ENCODE measurements at places on chromosomes 11 and 22.
A peak's percentile ranks its signal among the peaks of the same experiment; 100 is the strongest.

GRCh38 chr22:47175151-47176025 lies 412.9 kb downstream of the TBC1D22A start:
- DNase-seq, result no peak

DNA sequence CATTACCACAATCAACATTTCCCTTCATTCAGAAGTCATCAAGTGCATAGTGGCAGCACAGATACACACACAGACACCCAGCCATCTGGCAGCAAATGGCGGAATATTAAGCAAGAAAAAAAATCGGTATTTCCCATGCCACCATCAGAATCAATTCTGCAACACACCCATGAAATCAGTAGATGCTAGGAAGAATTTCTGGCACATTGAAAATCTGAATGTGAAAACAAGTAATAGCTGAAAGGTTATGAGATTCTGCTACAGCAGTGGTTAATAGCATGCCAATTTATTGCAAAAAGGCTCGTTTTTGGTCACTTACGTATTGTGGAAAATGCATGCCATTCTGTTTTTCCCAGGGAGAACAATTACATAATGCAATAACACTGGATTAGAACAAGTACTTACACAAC lies 91.1 kb downstream of the PICALM start:
- DNase-seq, result no peak

DNA sequence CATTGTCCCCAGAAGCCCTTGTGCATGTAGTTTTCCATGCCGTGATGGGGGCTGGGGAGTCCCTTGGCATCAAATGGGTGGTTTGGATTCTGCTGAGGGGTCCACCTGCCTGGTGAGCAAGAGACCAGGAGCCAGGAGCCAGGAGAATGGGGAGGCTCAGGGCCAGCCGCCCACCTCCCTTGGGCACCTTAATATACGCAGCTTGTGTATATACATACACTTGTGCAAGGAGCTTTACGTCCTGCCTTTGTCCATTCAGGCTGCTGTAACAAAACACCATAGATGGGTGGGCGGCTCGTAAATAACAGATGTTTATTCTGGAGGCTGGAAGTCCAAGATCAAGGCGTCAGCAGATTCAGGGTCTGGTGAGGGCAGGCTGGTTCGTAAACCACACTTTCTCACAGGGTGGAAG lies 62.5 kb downstream of the SMIM38 start:
- DNase-seq, result no peak

DNA sequence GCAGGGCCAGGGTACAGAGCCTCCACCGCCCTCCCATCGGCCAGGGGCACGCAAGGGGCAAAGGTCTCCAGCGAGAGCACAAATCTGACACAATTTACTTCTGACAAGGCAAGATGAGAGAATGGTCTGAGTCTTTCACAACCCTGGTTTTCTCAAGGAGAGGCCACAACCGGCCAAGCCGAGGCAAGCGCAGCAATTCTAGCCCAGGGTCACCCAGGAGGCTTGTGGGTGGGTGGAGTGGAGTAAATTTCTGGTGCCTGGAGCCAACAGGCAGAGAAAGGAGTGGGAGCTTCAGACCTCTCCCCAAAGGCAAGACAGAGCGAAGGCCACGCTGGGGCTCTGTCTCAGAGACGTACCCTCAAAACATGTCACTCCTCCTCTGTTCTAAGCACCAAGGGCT lies 9.3 kb downstream of the LARGE2 start:
- DNase-seq, result no peak

GRCh38 chr11:77346906-77347603 lies 45.6 kb upstream of the GDPD4 start:
- DNase-seq, result no peak

- DNase-seq, result peak; percentile 80
Measured at GRCh38 chr11:72040491-72041363, 39.6 kb downstream of the NUMA1 start.

- DNase-seq, result no peak
Measured at GRCh38 chr11:2846056-2846455, 39.5 kb downstream of the CDKN1C start.

DNA sequence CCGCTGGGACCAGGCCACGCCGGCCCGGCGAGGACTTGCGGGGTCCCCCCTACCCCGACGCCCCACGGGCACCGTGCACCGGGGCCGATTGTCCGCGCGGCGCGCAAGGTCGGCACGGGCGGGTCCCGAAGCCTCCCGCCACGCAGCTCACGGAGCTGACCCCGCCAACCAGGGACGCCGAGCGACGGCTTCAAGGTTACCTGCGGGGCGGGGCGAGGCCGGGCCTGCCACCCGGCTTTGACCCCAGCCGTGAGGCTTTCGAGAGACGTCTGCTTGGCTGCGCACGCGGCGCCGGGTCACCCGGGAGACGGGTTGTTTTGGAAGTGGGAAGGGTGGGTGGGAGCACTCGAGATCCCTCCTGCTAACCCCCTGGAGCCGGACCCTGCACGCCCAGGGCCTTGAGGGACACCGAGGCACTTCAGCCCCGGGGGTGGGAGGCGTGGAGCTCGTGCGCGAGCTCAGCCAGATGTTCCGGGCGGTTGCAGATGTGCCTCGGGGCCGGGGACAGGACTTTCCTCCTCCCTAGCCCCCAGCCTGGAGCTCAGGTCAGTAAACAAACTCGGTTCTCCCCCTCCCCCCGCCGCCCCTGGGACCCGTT lies 3.2 kb upstream of the WNT11 start:
- DNase-seq, result peak; percentile 5

All from CD4-positive, alpha-beta T cell treated with Interleukin-2 at 100 ng/mL for 4 hours (primary cell).